ENCODE measurements at places on chromosomes 6 and 20.

GRCh38 chr6:108200631-108201030, 34.8 kb downstream of the NR2E1 start:
- no peak for DNase-seq

GRCh38 chr6:81933608-81934051, 181.1 kb upstream of the TENT5A start:
- DNase-seq, result no peak

- no peak for DNase-seq
These were observed 280.2 kb downstream of the CDKAL1 start for GRCh38 chr6:20814494-20814893.

DNA sequence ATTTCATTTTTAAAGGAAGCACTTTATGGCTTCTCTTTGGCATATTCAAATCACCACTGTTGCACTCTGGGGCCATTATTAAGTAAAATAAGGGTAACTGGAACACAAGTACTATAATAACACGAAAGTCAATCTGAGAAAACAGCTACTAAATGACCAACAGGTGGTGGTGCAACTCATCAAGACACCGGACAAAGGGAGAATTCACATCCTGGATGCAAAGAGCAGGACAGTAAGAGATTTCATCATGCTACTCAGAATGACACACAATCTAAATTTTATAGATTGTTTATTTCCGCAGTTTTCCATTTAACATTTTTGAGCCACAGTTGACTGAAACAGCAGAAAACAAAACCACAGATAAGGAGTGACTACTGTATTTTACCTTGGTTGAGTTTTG, 27.6 kb upstream of the LY86 start:
- no peak for DNase-seq

- no peak for DNase-seq
These were observed 276.4 kb downstream of the TRDN start for GRCh38 chr6:123360359-123360758.

DNA sequence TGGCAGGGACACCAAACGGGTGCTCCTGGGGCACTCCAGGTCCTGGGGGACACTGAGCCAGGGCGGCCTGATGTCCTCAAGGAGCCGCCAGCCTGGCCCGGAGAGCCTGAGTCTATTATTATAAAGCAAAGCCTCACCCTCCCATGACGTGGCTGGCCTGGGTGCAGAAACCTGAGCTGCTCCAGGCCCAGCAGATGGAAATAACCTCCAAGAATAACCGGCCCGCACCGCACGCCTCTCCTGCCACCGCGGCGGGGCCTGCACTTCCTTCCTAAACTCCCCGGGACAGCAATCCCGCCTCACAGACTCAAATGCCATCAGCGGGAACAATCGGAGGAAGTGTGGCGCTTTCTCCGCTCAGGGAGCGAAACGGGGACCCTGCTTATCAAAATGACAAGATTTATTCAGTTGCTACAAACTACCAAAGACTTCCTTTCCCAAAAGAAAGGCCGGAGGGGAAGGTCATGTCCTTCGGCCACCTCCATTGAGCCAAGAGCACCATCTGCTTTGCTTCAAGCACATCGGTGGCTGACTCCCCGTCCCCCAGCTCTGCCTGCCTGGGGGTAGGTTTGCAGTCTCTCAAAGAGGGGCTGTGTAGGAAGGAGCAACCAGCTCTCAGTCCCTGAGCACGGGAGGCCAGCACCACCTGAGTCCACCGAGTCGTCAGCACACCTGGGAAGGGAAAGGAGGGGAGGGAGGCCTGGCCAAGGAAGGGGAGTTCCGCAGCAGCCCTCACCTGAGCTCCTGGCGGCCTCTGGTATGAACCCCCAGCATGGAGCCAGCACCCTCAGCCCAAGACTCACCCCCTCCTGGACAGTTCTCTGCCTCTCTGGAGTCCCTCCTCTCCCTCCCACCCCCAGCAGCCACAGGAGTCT, 78.6 kb upstream of the QKI start:
- no peak for DNase-seq

GRCh38 chr6:136719280-136720044, 72.8 kb downstream of the MAP3K5 start:
- DNase-seq, result no peak

- no peak for DNase-seq
These were observed 10.5 kb downstream of the SLC35D3 start for GRCh38 chr6:136932599-136932998.

DNA sequence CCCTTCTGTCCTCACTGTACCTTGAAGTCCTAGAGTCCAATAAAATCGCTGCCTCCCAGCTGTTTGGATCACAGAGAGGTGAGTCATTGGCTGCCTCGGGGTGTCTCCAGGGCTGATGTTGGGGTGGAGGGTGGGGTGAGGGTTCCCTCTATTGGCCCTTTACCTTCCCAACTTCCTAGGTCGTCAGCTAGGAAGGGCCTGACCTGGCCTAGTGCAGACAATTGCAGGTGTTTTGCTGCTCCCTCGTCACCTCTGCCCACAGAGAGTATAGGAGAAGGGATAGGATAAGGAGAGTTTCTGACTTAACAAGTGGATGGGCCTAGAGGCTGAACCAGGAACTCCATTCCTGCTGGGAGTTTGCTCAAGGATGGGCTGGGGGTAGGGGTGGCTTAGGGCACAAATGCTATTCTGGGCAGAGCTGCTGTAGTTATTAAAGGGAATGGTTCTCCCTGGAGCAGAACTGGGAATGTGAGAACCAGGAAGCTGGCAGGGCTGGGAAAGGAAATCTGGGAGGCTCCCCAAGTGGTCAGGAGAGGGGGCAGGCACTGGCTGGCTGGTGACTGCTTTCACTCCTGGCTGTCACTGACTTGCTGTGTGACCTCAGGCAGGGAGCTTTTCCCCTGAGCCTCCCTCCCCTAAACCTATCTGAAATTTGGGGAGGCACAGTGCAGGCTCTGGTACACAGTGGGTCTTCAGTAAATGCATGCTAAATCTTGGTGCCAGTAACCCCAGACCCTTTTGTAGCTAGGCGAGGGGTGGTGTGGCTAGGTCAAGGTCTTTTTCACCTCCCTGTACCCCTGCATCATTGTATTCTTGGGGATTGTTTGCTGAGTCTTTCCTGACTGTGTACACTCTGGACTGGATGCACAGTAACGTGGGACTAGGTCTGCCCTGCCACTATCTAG, 1.5 kb downstream of the TP53INP2 start:
- DNase-seq, result peak; percentile 41

DNA sequence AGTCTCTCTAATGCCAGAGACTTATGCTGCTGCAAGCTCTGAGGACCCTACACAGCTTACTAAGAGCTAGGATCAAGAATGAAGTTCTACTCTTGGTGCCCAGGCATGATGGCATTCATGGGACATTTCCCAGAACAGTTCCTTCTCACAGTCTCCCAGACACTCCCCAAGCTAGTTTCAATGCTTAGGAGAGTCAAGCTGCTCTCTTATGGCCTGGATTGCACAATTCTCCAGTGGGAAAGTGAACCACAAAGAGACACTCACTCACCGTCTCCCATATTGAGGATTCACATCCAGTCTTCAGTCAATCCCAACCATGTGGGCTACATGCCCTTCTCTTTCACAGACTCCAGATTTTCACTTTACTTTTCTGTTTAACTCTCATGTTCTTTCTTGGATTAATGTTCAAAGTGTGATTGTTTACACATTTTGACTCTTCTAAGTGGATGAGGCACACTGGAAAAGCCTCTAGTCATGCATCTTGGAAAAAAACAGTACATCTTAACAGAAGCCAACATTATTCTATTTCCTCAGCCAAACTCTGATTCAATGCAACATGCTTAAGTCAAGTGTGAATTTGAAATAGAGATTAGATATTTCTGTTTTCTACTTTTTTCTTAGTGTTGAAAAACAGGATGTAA, 447.8 kb upstream of the BTBD3 start:
- no peak for DNase-seq

GRCh38 chr20:371755-372542, 8.6 kb upstream of the TRIB3 start:
- DNase-seq, result peak; percentile 88

DNA sequence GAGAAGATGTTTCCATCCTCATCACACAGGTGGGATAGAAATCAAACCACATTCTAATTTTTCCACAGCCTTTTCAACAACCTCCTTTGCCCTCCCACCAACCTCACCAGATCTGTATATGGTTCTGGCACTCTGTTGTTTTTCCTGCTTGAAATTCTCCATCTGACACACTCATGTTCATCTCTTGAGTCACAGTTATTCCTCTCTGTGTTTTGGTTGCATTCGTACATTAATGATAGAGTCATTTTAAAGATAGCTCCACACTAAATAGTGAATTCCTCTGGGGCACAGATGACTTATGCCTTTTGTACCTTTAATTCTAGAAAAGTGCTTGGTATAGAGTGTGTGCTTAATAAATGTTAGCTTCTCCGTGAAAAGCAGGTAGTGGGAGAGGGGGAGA, 1.4 kb upstream of the GCLC start:
- DNase-seq, result no peak

GRCh38 chr20:36273414-36274180, 32.5 kb upstream of the DLGAP4 start:
- no peak for DNase-seq

DNA sequence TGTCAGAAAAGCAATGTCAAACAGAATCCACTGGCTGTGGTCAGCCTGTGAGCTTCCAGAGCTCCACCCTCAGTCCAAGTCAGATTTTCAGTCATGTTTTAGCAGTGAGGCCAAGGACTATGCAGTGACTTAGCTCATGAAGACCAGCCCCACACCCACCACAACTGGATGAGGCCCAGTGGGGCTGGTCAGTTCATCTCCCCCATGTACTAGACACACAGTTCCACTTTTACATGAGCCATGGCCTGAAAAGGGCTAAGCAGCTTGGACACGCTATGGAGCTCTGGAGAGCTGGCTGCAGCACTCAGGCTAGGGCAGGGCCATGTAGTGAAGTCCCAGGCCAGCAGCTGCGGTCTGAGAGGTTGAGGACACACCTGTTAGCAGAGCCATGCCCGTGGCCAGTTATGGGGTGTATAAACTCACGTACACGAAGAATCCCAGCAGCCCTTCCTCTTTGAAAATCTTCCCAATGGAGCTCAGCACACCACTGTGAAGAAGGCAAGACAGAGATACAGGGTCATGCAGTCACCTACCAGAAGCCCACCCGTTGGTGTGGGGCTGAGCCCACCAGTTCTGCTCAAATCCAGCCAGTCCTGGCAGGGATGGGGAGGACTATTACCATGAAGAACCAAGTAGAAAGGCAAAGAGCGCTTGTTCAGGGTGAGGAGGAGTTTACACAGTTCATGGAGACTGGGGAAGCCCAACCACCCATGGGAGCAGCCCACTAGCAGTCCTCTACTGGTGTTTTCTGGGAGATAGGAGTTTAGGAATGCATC, 10.6 kb downstream of the MTCH1 start:
- no peak for DNase-seq

- DNase-seq, result no peak
These were observed 19.1 kb downstream of the GCNT2 start for GRCh38 chr6:10540073-10540746.

GRCh38 chr6:12593771-12594529, 122.6 kb upstream of the PHACTR1 start:
- DNase-seq, result no peak

- DNase-seq, result no peak
These were observed 3.6 kb upstream of the BRD2 start for GRCh38 chr6:32964776-32965175.

GRCh38 chr6:110858562-110859214, 15.9 kb upstream of the AMD1 start:
- no peak for DNase-seq

- DNase-seq, result no peak
These were observed 213.1 kb downstream of the PREX1 start for GRCh38 chr20:48614593-48615274.

DNA sequence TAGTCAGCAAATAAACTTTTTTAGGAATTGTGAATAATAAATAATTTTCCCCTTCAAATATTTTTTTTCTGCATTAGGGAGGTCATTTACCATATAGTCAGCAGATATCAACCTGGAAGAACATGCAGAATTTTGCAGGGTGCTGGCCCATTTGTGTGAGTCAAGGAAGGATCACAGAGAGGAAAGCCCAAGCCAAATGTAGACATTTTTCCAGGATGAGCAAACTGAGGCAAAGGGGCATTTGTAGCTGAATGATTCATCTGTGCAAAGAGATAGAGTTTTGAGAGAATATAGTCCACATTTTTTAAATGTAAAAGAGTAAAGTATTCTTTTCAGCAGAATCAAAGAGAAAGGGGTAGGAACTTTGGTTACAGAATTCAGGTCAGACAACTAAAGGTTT, 555.5 kb upstream of the MARCKS start:
- no peak for DNase-seq

GRCh38 chr6:35292494-35292893, 5.1 kb upstream of the DEF6 start:
- no peak for DNase-seq

- no peak for DNase-seq
These were observed 11.9 kb downstream of the GPX5 start for GRCh38 chr6:28537509-28538140.

- DNase-seq, result no peak
These were observed 56.4 kb downstream of the NRN1 start for GRCh38 chr6:5950361-5950785.

DNA sequence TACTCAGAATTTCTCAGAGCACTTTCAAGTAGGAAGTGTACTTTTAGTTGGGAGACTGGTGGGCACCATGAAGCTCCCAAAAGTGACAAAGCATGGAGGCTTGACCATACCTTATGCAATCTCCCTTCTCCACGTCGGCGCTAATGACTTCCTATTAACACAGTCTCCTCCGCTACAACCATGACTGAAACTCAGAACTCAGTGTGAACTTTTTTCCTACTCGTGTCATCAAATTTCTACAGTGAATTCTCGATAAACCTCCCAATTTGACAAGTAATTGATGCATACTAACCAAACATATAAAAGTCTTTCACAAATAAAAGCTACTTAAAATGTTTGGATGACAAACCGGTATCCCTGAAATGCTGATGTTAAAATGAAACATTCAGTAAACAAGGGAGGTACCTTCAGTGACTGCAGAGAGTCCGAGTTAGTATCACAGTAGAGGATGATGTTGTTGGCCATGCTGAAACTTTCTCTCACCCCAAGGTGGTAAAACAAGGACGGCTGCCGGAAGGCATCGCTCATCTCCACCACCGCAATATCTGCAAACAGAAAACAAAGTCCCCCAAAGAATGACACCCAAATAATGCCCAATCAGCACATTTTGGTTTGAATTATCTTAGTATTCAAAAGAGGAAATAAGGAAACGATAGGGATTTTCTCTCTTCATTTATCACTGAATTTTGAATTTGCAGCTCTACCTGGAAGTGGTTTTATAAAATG, 72.1 kb downstream of the MAP3K5 start:
- no peak for DNase-seq

- DNase-seq, result no peak
These were observed 367.9 kb upstream of the SLC35B3 start for GRCh38 chr6:8803181-8803760.
